ENCODE measurements at places on chromosomes 2 and 18. TPM values are rescaled to one million over a fixed set of nuclear protein-coding genes. Genes with fewer than 3 reads are reported as not detected.

SLC9A4 gene
- polyA plus RNA-seq: not detected

LHCGR gene
- polyA plus RNA-seq: not detected

C2orf78 gene
- polyA plus RNA-seq: not detected

CCDC102B gene
- polyA plus RNA-seq: 2.8 TPM

CRYBA2 gene
- polyA plus RNA-seq: not detected
